ENCODE measurements at places on chromosomes 2 and 18. TPM values are rescaled to one million over a fixed set of nuclear protein-coding genes. Genes with fewer than 3 reads are reported as not detected.

Gene DNAH7
- not detected for polyA plus RNA-seq

Gene TEX44
- polyA plus RNA-seq = not detected

Gene ASPRV1
- polyA plus RNA-seq = 0.60 TPM

Gene SNX17
- polyA plus RNA-seq = 121 TPM

Gene FBXO48
- 1.5 TPM for polyA plus RNA-seq

Gene FZD7
- polyA plus RNA-seq = 0.47 TPM

Gene RAD51AP2
- not detected for polyA plus RNA-seq

Gene GALNT3
- 3.6 TPM for polyA plus RNA-seq

Gene SKA1
- 28.2 TPM for polyA plus RNA-seq

Gene DAW1
- not detected for polyA plus RNA-seq

Gene EFHD1
- not detected for polyA plus RNA-seq

Gene VWC2L
- not detected for polyA plus RNA-seq

Gene PCGF1
- 25.6 TPM for polyA plus RNA-seq

Gene ADD2
- polyA plus RNA-seq = 0.11 TPM

Gene GNAL
- 0.24 TPM for polyA plus RNA-seq

Gene TTC32
- 28.2 TPM for polyA plus RNA-seq

Gene BARD1
- 38.0 TPM for polyA plus RNA-seq

Gene TNFRSF11A
- 0.28 TPM for polyA plus RNA-seq

Gene ZNF892
- polyA plus RNA-seq = 0.09 TPM

Gene GCG
- polyA plus RNA-seq = not detected

Measured in GM12878 (cell line).